ENCODE measurements at places on chromosomes 11 and 22.

DNA sequence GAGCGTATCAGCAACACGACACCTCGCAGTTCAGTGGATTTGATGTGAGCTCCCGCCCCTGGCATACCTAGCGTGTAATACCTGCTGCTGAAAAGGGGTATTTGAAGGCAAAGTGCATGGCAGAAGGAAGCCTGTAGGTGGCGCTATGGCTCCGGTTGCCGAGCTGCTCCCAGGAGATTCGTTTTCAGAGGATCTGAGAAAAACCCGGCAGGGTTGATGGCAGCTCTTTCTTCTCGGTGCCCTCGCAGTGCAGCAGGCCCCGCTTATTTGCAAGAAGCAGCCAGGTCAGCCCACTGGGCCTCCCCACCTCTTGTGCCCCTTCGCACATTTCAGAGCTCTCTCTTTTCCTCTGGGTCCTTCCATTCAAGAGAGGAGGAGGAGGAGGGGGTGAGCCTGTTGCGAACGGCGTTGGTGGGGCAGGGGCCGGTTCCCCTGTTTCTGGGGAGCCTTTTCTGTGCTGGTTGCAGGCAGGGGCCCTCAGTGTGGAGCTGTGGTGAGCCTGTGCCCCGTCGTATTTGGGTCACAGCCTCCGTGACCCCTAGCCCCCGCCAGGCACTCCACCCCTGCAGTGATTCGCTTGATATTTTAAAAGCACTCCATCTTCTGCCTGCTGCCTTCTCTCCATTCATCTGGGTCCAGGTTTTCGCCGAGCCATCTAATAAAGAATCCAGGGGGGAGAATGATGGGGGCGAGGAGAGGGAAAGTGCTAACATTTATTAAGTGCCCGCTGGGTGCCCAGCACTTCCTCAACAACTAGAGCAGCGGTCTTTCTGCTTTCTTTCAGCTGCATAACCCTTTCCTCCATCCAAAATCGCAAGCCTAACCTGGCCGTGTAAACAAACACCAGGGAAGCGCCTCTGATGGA is 85.3 kb upstream of the SYT13 start:
- DNase-seq: peak; percentile 45

- DNase-seq: no peak
Observed at GRCh38 chr11:72039031-72039855, 40.5 kb downstream of the IL18BP start.

GRCh38 chr11:269146-269890 is 8.9 kb upstream of the NLRP6 start:
- DNase-seq: peak; percentile 66

DNA sequence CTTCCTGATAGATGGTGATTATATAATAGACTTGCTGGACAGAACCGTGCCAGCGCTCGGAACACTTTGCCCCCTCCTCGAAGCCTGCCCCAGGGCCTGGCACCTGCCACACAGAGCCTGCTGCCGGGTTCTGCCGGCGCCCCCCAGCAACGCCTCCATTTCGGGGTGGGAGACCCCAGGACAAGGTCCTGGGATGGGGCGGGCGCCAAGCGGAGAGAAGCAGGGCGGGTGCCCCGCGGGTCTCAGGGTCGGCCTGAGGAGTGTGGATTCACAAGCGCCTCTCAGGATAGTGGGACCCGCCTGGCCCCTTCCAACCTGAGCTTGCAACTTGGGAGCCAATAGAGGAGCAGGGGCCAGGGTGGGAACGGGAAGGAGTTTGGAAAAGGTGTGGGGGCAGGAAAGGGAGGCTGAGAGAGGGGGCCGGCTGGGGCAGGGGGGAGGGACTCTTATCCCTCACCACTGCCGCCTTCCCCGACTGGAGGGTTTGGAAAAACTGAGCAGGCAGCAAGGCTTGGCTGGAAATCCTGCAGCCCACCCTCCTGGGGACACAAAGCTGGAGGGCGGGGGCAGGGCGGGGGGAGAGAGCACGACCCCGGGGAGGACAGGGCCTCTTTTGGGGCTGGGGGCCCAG is 3.3 kb upstream of the BCL9L start:
- no peak for DNase-seq

GRCh38 chr11:72720784-72721183 is 31.4 kb downstream of the ARAP1 start:
- DNase-seq: no peak

DNA sequence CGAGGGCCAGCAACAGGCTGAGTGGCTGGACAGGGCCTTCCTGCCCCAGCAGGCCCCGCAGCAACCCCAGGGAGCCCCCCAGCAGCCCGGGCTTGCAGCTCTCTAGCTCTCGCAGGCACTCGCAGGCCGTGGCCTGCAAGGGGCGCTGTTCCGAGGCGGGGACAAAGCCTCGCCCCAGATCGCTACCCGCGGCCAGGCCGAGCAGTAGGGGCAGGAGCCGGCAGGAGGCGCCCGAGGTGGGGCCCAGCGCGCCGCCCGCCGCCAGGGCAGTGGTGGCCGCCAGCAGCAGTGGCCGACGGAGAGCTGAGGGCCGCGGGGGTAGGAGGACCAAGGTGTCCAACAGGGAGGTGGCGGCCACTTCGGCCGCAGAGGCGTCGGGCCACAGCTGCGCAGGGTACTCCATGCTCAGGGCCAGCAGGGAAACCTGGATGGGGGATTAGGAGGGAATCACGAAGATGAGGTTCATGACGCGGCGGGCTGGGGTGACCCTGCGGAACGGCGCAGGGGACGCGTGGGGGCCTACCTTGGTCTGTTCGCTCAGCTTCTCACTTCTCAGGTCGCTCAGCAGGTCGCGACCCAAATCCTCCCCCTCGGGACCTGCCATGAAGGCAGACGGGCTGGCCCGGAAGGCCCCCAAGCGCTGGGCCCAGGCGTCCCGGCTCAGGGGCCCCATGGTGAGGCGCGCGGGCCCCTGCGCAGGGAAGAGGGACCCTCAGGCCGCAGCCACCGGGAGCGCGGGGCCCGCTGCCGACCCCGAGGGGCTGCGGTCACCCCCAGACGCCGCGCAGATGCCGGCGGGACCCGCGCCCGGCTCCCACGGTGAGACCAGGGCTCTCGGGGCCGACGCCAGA is 632 bp downstream of the AP5B1 start:
- DNase-seq: peak; percentile 91

DNA sequence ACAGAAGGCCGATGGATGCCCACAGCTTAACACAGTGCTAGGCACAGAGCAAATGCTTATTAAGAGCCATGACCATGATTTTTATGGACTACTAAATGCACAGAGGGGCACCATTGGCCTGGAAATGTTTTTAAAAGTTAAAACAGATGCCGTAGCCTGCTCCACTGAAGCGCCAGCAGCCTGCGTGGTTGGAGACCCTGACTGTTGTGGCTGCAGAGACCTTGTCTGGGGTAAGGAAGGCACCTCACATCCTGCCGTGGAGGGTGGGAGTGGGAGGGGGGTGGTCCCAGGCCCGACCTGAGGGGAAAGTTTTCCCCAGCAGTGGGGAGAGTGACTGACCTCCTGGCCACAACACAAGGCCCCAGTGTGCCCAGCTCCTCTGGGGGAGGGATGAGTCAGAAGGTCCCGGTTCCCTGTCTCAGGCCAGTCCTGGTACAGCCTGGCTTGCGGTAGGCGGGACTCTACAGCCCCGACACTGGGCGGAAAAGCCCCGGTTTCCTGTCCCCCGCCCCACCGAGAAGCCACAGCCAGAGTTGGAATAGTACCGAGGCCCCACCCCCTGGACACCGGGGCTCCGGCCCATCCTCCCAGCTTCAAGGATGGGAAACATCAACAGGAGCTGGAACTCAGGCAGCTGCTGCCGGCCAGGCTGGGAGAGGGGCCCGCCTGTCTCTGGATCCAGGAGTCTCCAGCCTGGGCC is 7.0 kb downstream of the CHST1 start:
- DNase-seq: no peak

- DNase-seq: no peak
Observed at GRCh38 chr22:49951000-49951677, 9.4 kb upstream of the PIM3 start.

- no peak for DNase-seq
Observed at GRCh38 chr11:83557653-83558052, 271.5 kb upstream of the CCDC90B start.

- DNase-seq: no peak
Observed at GRCh38 chr11:62169448-62169847, 20.6 kb upstream of the SCGB1D1 start.

DNA sequence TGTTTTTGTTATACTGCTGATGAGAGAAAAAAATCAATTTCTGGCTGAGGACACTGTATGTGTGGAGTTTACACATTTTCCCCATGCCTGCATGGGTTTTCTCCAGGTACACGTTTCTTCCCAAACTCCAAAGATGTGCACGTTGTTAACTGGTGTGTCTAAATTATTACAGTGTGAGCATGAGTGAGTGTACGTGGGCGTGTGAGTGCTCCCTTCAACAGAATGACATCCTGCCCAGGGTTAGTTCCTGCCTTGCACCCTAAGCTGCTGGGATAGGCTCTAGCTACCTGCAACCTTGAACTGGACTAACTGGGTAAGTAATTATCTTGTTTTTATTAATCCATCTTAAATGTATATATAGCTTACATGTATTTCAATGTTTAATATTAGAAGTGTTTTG is 5.5 kb downstream of the NPAT start:
- DNase-seq: no peak

- no peak for DNase-seq
Observed at GRCh38 chr11:75561426-75562047, 516 bp upstream of the SERPINH1 start.

DNA sequence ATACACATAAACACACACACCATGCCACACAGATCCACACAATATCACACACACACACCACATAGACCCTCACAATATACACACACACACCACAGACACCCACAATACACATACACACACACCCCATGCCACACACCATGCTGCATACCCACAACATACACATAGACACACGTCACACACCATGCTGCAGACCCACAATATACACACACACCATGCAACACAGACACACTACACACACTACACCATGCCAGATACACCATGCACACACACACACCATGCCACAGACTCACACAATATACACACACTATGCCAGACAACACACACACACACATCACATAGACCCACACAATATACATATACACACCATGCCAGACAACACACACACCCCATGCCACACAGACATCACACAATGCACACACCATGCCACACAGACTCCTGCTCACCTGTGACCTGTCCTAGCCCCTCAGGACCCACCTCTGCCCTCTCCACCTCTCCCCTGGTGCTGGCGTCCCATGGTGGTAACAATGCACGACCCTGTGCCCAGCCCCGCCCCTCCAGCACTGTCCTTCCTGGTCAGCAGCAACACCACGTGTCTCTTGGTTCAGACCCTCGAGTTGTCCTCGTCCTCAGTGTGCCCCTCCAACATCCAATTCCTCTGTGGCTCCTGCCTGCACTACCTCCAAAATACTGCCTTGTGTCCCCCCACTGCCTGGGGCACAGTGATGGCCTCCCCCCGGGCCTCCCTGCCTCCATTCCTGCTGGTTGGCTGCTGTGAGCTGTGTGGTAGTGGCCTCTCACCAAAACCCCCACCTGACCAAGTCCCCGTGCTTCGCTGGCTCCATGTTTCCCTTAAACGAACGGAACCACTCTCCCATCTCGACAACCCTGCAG is 23.7 kb upstream of the RFPL3 start:
- DNase-seq: no peak

DNA sequence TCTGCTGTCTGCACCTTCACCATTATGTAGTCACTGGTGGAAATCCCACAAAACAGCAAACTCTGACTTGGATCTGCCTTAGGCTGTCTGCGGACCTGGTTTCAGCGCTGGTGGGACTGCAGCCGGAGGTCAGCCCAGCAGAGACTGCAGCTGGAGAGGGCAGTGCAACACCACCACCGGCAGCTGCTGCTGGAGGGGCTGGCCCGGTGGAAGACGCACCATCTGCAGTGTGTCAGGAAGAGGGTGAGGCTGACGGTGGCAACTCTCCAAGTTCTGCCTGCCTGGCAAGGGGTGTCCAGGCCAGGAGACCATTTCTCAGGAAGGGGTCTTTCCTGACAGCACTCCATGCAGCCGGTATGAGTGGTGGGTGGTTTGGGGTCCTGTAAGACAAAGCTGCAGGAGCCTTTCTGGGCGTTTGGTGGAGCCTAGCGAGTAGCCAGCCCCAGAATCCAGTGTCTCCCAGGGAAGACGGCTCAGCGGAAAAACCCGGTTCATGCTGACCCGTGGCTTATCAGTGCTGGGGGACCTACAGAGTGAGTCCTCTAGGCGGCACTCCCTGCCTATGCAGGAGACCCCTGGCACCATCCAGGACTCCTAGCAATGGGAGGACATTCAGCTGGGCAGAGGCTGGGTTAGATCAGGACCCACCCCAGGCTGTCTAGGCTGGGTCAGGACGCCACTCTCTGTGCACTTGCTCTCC is 50.8 kb downstream of the PISD start:
- DNase-seq: no peak

DNA sequence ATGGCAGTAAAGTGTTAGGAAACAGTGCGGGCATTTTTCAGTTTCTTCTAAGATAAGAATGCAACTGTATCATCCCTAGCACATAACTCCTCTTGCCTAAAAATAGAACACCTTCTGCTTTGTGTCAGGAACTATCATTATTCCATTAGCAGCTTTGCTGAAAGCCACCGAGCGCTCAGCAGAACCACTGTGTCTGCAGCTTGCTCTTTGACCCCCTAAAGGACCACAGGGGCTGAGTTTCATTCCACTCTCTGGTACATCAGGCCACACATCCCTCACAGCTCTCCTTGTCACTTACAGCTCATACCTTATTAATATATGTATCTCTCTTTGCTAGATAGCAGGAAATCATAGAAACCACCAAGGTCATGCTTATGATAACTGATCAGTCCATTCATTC is 360.2 kb downstream of the KCNA4 start:
- DNase-seq: no peak

- no peak for DNase-seq
Observed at GRCh38 chr11:17572359-17572690, 25.3 kb downstream of the OTOG start.

DNA sequence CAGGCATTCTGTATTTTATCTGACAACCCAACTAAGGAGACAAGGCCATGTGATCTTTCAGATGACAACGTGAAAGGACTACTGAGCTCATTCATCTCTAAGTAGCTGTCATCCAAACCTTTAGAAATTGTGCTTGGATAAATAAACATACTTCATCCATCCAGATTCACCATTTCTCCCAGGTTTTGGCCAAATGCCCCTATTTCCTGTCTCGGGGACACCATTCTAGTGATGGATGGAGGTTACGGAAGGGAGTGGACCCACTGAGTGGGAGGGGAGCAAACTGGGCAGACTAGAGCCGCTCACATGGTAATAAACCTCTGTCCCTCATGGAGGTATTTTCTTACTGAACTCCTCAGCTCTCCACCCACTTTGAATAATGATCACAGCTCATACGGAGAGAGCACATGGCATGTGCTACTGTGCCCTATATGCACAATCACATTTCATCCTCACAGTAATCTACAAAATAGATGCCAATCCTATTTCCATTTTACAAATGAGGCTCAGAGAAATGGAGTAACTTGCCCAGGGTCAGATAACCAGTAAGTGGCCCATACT is 114.4 kb downstream of the SLC1A2 start:
- no peak for DNase-seq

DNA sequence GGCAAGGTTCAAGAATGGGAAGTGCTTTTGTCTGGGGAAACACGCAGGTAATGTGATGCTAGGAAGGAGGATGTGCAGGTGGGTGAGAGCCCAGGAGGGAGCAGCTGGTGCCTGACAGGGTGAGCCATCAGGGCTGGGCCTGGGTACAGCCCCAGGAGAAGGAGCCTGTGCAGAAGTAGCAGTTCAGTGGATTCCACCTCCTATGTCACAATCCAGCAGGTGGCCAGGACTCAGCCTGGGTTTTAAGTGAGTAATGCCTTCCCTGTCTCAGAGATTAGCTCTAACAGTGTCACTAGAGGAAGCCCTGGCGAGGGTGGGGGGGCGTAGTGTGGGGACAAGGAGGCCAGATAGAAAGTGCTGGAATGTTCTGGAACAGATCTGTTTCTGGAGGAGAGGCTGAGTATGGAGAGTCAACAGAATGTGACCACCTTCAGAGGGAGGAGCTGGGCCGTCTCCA is 8.1 kb downstream of the RIC8A start:
- DNase-seq: no peak

- DNase-seq: no peak
Observed at GRCh38 chr11:69878927-69879728, 59.9 kb upstream of the FGF3 start.
